ENCODE measurements at places on chromosomes 12 and 14.

DNA sequence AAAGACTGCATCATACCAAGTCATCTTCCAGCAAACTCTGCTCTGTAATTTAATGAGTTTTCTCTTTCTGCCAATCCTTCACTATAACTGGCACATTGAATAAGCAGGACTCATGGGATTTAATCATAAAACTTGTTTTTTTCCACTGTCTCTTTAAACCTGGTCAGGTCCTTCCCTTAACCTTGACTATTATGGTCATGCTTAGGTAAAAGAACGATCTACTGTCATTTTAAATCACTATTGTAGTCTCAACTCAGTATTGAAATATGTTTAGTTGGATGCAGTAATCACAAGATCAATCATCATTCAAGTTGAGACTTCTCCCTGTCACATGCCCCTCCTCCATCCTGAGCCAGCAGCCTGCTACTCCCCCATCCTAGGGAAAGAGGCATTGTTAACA is 56.1 kb downstream of the SLC35F4 start:
- DNase-seq: no peak

GRCh38 chr14:75636100-75636692 is 24.5 kb downstream of the ERG28 start:
- DNase-seq: no peak

DNA sequence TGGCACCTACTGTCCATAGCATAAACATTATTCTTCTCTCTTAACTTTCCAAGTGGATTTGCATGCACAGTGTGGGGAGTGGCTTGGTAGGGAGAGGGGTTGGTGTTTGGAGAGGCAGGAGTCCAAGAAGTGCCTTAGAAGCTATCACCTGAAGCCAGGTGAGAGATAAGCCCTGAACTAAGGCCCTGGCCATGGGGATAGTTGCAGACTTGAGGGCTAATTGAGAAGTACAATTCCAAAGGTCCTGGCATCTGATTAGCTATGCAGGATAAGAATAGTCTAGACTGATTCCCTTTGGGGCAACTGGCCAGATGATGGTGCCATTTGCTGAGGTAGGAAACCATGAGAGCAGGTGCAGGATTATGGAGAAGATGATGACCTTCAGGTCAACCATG is 2.0 kb upstream of the PCK2 start:
- DNase-seq: no peak

GRCh38 chr14:49545071-49545470 is 41.1 kb downstream of the RPS29 start:
- DNase-seq: no peak

DNA sequence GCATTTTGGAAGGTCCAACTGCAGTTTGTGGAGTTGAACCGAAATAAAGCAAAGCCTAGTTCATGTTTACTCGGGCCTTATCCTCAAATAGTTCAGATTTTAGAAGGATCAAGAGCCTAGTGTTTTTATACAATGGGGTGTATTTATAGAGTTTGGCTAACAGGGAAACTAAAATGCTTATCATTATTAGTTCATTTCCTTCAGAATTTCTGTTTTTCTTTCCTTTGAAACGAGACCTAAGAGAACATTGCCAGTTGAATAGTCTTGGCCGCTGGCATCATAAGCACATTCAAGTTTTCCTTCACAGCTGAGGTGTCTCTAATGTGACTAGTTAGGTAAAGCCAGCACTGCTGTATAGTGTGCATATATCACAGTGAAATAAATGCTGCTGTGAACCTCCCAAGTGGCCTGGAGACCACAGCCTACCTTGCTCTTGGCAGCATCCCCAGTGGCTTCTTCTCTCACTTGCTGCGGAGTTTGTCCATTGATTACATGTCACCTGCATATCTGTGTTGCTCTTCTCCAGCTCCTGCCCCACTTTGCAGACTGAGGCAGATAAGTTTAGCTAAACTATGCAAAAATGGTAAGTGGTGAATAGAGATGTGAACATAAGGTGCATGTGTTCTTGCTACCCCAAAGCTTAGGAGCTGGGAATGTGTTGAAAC is 88.8 kb downstream of the ANO6 start:
- DNase-seq: no peak

DNA sequence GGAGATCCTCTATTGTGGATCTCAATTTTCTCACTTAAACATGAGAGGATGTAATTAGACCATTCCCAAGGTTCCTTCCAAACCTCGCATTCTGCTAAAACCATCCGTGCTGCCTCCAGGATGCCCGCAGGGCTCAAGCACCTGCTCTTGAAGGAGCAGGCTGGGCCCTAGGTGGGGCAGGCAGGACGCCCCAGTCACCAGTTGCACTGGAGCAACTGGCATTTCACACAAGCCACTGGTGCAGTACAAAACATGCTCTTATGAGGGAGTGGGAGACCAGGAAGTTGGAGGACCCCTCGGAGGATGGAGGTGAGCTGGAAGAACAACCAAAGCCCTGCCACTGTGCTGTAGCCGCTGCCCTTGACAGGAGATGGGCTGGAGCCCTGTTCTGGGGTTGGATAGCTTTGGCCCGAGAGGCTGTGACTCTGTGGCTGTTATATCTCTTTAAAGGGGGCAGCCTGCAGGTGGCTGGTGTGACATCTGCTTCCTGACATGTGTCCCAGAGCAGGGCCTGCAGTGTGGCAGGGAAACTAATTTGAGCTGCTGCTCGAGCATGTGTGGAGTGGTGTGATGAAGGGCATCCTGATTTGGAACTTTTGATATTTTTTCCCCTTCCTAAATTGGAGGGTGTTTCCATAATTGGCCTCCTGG is 122.2 kb downstream of the CRACR2A start:
- DNase-seq: no peak

GRCh38 chr12:6555018-6555691 is 687 bp downstream of the IFFO1 start:
- no peak for DNase-seq

GRCh38 chr14:68610251-68610793 is 182.5 kb downstream of the ZFP36L1 start:
- DNase-seq: no peak

DNA sequence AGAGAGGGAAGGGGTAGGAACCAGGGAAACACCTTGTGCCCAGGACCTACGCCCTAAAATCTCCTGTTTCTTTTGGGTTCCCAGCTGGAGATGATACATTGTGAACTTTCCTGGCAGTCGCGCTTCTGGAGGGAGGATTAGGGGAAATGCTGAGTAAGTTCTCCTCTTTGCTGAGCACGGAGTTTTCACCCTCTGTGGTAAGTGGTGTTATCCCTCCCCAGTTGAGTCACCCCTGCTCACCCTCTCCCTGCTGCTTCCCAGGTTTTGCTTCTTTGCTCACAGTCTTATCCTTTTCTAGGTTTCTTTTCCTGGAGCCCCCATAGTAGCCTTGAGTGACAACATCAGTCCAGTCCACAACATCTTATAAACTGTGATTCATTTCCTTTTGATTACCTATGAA is 789.1 kb downstream of the TMEM121 start:
- no peak for DNase-seq

DNA sequence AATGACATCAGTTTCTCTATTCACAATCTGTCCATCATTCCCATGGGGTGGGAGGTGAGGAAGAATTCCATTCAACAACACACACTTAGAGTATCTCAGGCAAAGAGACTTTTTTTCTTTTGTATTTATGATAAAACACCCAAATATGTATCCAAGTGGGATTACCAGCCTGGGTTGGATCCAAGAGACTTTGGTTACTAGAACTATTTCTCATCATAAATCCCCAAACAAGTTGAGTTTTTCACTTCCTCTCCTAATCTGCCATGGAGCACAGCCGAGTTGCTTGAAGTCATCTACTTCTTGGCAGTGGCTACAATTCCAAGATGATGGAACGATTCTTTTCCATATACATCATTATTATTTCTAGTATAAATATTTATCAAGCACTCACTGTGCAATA is 209.2 kb upstream of the HMGA2 start:
- DNase-seq: no peak

- no peak for DNase-seq
These were observed 223.5 kb downstream of the BTG1 start for GRCh38 chr12:91922139-91922538.

GRCh38 chr14:78509516-78509915 is 339.3 kb downstream of the NRXN3 start:
- DNase-seq: no peak

DNA sequence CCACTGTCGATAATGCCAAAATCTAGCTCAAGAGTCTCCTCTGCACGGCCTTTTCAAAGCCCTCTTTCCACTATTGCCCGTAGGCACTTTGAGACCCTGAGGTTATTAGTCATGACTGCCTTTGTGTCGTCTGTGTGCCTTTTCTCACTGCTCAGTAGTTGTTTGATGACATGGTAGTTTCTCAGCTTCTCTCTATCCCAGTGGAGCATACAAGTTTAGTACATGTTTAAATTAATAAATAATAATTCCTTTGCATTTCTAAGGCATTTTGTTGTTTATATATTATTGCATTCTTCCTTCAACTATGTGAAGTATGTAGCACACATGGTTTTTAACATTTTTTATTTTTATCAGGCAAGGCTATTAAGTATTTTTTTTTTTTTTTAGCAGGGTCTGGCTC is 458.1 kb downstream of the PCNX1 start:
- DNase-seq: no peak

DNA sequence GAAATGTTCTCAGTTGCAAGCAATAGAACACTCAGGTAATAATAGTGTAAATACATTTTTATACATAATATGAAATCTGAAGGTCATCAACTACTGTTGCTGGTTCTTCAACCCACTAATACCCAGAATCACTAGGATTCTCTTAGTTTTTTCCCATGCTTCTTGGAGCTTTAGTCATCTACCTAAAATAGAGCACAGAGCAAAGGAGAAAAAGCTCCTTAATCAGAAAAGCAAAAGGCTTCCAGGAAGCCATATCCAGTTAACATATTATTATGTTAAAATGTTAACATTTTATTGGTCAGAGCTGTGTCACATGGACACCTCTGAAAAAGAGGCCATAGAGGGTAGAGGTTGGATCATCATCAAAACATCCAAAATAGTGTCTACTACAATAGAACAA is 57.0 kb downstream of the CCER1 start:
- no peak for DNase-seq

DNA sequence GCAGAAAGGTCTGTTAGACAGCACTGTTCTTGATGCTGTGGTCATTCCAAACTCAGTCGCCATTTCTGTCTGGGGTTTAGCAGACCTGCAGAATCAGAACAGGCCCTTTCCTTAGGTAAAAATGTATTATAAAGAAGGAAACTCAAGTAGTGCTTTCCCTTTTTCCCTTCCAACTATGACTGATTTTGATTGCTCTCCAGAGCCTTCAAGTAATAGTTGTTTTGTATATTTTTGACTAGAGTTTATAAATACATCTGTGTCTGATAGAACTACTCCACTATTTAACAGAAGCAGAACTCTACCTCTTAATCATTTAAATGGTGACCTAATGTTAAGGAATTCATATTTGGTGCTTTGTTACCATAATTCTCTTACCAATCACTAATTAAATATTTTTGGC is 74.0 kb downstream of the WNK1 start:
- DNase-seq: no peak

- DNase-seq: no peak
These were observed 15.8 kb downstream of the KRT18 start for GRCh38 chr12:52964556-52965336.

DNA sequence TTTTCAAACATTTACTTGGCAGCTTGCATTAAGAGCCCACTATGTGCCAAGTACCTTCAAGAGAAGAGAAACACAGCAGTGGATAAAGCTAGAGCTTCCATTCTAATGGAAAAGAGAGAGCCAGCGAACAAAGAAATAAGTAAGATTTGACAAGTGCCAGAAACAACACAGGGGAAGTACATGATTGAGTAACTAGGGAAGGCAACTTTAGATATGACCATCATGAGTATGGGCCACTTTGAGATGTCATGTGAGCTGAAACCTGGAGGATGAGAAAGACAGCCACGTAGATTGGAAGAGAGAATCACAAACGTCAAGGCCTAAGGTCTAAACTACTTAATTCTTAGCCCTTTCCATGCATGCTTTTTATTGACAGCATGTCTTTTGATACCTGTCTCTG is 121.4 kb downstream of the ITPR2 start:
- no peak for DNase-seq

- DNase-seq: no peak
These were observed 185.9 kb downstream of the PPFIA2 start for GRCh38 chr12:81573228-81573627.

DNA sequence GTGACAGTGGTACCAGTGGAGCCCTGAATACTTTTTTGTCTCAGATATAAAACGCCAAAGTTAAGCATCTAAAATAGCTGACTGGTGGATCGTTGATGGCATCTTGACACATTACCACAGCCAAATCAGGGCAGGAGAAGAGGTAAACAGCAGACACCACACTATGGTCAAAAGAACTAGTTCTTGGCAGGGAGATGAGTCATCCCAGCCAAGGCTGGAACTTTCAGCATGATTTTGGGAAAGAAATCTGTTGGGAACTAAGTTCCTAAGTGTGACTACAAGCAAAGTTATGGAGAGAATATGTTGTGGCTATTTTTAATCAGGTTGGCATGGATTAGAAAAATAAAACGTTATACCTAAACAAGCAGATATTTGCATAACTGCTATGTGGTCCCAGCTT is 36.9 kb downstream of the LGR5 start:
- DNase-seq: no peak

DNA sequence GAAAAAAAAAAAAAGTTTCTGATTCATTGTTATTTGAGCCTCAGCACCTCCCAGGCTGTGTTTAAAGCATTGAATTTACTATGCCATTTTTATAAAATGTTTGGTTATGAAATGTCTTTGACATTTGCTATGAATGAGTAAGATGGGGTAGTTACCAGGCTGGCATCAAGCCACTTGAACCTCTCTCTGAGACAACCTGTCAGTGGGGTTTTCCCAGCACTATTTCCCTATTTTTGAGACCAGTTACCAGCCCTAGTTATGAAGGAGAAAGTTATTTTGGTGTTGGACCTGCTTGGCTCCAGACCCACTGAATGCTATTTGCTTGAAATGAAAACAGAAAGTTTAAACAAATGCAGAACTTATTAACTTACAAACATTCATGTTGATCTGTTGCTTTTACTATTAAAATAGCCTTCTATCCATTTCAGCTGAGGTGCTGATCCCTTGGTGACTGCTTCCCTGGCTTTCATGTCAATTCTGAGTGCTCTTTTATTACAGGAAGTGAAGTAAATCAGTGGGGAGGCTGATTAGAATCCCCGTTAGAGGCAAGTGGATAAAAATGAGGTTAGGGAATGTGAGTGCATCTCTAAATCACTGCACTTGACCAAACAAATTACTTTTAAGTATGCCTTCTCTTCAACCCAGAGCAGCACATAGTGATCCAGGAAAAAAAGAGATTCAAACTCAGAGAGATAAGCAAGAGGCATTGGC is 37.8 kb downstream of the LLPH start:
- DNase-seq: no peak

- no peak for DNase-seq
These were observed 388.1 kb downstream of the ZFP36L1 start for GRCh38 chr14:68404652-68405183.

- DNase-seq: no peak
These were observed 34.8 kb downstream of the DLK1 start for GRCh38 chr14:100761481-100761880.

DNA sequence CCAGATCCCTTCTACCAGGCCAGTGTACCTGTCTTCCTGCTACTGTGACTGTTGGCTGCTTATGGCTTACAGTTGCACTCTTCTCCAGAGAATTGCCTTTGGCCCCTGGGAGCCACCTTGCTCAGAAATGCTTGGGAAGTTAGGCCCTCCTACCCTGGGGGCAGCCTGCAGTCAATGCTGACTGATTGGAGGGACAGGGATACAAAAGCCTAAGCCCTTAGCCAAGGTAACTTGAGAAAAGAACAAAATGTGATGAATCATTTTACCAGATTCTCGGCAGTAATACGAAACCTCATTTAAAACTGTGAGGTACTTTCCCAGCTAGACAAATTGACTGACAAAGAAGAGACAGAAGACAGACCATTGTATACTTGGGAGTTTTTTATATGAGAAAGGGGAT is 47.3 kb downstream of the PTCSC3 start:
- no peak for DNase-seq
